GM23248 (cell line): ENCODE measurements at places on chromosomes 11 and 22. TPM values are rescaled to one million over a fixed set of nuclear protein-coding genes. Genes with fewer than 3 reads are reported as not detected.

Gene SMPD1
- total RNA-seq = 70.1 and 87.8 TPM in 2 replicates

Gene KIF18A
- 7.8 and 12.5 TPM in 2 replicates for total RNA-seq

Gene PKNOX2
- total RNA-seq = 0.51 and 0.76 TPM in 2 replicates

Gene SERPINH1
- 1,790 and 1,872 TPM in 2 replicates for total RNA-seq

Gene SLCO2B1
- not detected in 2 replicates for total RNA-seq

Gene AMPD3
- 4.9 and 6.4 TPM in 2 replicates for total RNA-seq

Gene MUC5AC
- not detected in 2 replicates for total RNA-seq

Gene LUZP2
- not detected in 2 replicates for total RNA-seq

Gene ZBTB16
- total RNA-seq = not detected in 2 replicates

Gene MMP13
- not detected in 2 replicates for total RNA-seq

Gene OR52I2
- total RNA-seq = not detected in 2 replicates

Gene KCTD14
- total RNA-seq = 0.63 and 1.4 TPM in 2 replicates

Gene H19
- total RNA-seq = 0.25 and 2.2 TPM in 2 replicates

Gene SCGB1D2
- not detected in 2 replicates for total RNA-seq

Gene ZNRF3
- total RNA-seq = 1.8 and 3.9 TPM in 2 replicates

Gene NXPE4
- total RNA-seq = not detected in 2 replicates

Gene CRYAB
- total RNA-seq = 91.0 and 104 TPM in 2 replicates

Gene OR6A2
- not detected in 2 replicates for total RNA-seq

Gene C11orf91
- not detected in 2 replicates for total RNA-seq

Gene ANO5
- not detected in 2 replicates for total RNA-seq

Gene SCN2B
- total RNA-seq = not detected in 2 replicates

Gene SMC1B
- 0.13 TPM in 1 of 2 replicates, not detected in the other for total RNA-seq

Gene APOBEC3G
- 5.1 and 7.5 TPM in 2 replicates for total RNA-seq

Gene ZNF70
- total RNA-seq = 2.5 and 3.3 TPM in 2 replicates

Gene MARK2
- 14.8 and 15.8 TPM in 2 replicates for total RNA-seq

Gene BATF2
- total RNA-seq = 4.0 TPM in 1 of 2 replicates, not detected in the other

Gene OR4D10
- not detected in 2 replicates for total RNA-seq

Gene PRG3
- total RNA-seq = not detected in 2 replicates

Gene OVOL1
- total RNA-seq = not detected in 2 replicates

Gene SLN
- not detected in 2 replicates for total RNA-seq

Gene TMPRSS13
- total RNA-seq = not detected in 2 replicates

Gene CRYBA4
- not detected in 2 replicates for total RNA-seq

Gene HPX
- 0.22 and 1.1 TPM in 2 replicates for total RNA-seq

Gene RFPL3
- not detected in 2 replicates for total RNA-seq

Gene SEPTIN5
- total RNA-seq = 31.5 and 35.3 TPM in 2 replicates

Gene CHORDC1
- total RNA-seq = 14.5 and 23.6 TPM in 2 replicates

Gene MOGAT2
- total RNA-seq = not detected in 2 replicates

Gene SERPING1
- 98.0 and 147 TPM in 2 replicates for total RNA-seq

Gene SIPA1
- 15.9 and 16.6 TPM in 2 replicates for total RNA-seq

Gene PATE2
- total RNA-seq = not detected in 2 replicates

Gene USP2
- total RNA-seq = not detected in 2 replicates

Gene VWCE
- total RNA-seq = 0.76 and 1.1 TPM in 2 replicates

Gene MUC15
- total RNA-seq = not detected in 2 replicates

Gene CTSW
- 1.1 TPM in 1 of 2 replicates, not detected in the other for total RNA-seq
